ENCODE measurements at places on chromosomes 3 and 15.

DNA sequence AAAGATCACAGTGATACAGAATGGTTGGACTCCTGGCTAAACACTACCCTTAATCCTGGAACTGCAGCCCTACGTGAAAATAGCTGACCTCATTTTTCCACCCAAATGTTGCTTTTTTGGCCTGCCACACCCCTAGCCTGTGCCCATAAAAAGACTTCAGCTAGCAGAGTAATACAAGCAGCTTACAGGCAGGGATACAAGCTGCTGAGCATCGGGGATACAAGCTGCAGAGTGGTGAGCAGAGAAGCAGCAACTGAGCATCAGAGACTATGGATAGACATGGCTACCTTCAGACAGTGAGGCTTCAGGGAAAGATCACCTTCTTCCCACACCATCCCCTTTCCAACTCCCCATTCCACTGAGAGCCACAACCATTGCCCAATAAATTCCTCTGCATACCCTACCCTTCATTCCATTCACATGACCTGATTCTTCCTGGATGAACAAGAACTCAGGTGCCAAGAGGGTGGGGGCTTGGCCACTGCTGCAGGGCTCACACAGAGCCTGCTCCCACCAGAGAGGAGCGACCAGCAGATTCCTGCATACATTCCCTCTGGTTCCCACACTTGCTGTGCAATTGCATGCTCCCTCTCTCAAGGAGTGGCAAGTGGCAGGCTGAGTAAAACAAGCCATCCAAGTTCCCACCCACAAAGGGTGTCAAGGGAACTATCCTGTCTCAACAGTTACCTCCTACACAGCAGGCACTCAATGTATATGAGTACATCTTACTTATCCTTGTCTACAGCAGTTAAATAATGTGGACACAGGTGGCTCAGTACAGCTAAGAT, 217.5 kb downstream of the ALCAM start:
- DNase-seq: no peak

- DNase-seq: no peak
These were observed 47.8 kb downstream of the GPD1L start for GRCh38 chr3:32154205-32154579.

- DNase-seq: no peak
These were observed 7.4 kb downstream of the SEMA3G start for GRCh38 chr3:52437326-52438103.

- no peak for DNase-seq
These were observed 48.5 kb upstream of the P3H2 start for GRCh38 chr3:190169243-190169642.

DNA sequence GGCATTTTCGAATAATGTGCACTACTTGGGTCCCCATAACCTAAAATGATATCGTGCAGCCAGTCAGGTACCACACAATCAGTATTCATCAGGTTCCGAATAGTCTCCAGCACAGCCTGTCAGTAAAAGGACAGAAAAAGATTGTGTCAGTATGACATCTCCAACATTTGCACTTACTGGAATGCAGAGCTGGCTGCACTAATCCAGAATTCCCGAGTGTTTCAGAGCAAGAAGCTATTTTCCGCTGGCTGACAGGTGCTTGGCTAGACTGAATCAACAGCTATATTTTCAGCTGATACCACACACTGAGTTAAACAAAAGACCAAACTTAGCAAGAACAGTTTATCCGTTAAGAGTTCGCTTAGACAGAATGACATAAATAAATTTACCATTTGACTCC, 68.8 kb downstream of the AQR start:
- DNase-seq: no peak

DNA sequence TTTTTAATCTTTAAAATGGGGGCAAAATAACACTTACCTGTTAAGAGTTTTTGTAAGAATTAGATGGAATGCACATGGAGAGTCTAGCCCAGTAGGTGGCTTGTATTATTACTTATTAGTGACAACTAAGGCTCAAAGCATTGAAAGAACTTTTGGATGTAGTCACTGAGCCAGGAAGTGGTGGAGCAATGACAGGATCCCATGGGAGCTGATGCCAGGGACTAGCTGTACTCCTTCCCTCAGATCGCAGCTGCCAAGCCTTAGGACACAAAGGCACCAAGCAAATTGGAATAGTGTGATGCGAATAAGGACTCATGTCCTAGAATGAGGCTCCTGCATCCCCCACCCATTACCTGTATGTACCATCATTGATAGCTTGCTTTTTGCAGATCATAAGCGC, 370.4 kb upstream of the RGMA start:
- DNase-seq: no peak

- no peak for DNase-seq
These were observed 14.0 kb downstream of the UBE2E1 start for GRCh38 chr3:23819599-23820360.

DNA sequence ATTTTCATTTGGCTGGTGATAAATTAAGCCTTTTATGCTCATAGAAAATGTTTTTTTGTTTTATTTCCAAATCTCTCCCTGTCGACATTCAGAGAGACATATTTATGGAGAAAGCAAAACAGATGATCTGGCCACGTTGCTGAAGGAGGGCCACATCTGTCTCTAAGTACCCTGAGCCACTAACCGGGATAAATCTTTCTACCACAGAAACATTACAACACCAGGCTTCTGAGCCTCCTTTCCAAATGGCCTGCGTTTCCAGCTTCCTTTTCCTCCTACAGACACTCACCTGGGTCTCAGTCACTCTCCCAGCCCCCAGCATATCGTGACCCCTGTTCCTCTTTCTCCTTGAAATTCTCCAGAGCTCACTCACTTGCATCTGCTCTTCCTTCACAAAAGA, 161.0 kb downstream of the ARRDC4 start:
- DNase-seq: no peak

GRCh38 chr3:19885468-19885867, 48.5 kb downstream of the EFHB start:
- peak; percentile 54 for DNase-seq

DNA sequence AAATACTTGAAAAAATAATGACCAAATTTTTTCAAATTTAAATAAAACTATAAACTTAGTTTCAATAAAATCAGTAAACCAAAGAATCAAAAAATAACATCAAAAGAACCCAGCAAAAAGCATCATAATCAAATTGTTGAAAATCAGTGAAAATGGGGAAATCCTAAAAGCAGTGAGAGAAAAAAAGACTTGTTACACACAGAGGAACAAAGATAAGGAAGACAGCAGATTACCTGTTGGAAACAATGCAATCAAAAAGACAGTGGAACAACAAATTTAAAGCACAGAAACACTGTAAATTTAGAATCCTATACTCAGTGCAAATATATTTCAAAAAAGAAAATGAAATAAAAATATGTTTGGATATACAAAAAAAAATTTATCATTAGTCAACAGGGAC, 156.2 kb upstream of the LMCD1 start:
- DNase-seq: no peak

- no peak for DNase-seq
These were observed 219.6 kb downstream of the WDR72 start for GRCh38 chr15:53539878-53540277.

GRCh38 chr15:47908950-47909670, 191.8 kb downstream of the SEMA6D start:
- DNase-seq: no peak

DNA sequence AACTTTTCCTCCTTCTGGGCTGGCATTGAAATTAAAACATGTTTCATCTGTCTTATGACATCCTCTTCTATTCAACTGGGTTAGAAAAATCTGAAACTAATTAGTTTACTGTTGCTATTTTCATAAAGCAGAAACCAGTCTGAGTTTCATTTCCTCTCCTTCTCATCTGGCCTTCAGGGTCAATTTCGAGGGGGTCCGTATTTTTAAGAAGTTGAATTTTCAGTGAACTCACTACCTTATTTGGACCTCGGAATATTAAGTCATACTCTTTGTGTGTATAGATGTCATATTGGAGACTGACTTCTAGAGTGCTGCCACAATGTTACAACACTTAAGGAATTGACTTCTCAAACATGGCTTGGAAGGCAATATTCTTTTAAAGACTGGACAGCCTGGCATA, 485.9 kb downstream of the SQOR start:
- no peak for DNase-seq

DNA sequence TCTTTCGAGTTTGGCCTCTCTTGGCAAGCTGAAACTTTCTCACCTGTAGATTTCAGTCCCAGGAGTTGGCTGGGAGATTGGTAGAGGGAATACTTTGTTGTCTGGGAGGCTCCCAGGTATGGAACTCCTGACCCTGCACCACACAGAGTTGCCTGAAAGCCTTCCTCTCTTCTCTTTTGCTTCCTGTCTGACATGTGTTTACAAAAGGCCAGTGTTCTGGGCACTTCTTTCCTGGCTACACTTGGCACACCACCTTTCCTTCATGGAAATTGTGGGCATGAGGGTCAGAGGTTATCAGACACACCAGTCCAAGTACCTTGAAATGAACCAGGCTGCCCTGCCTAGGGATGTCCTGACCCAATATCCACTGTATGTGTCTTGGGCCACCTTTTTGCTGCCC, 123.7 kb downstream of the ABHD5 start:
- DNase-seq: no peak

GRCh38 chr15:75864213-75865059, 21.2 kb downstream of the UBE2Q2 start:
- no peak for DNase-seq

DNA sequence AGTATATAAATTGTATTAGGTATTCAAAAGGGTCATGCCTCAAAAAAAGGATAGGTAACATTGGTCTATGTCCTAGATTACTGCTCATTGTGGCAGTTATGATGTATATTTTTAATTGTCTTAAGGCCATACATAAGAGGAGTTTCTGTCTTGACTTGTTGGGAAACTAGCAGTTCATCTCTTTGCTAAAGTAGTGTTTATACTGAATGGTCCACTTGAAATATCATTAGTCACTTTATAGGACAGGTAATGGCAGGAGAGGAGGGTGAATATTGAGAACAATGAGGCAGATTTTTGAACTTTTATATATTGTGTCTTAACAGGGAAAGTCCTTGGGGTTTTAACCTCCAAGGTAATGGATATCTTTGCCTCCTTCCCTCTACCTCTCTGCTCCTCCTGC, 58.4 kb downstream of the TP63 start:
- no peak for DNase-seq

GRCh38 chr3:168002786-168003368, 92.8 kb downstream of the GOLIM4 start:
- DNase-seq: no peak

DNA sequence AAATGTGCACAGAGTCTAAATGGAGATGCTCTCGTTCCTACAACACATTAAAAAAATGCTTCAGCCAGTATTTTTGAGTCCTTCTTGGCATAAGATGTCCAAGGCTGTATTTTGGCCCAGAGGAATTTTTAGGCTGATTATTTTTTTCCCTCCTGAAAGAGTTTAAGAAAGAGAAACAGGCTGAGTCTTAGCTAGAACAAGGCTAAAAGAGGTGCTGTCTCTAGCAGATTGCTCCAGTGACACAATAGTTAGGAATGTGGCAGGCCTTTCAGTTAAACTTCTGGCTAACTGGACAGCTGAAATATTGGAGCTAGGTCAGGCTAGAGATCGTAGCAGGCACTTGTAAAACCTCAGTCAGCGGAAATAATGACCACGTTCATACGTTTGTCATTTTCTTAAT, 271.4 kb upstream of the RARB start:
- no peak for DNase-seq

GRCh38 chr3:169722724-169723123, 42.1 kb downstream of the TERC start:
- no peak for DNase-seq

DNA sequence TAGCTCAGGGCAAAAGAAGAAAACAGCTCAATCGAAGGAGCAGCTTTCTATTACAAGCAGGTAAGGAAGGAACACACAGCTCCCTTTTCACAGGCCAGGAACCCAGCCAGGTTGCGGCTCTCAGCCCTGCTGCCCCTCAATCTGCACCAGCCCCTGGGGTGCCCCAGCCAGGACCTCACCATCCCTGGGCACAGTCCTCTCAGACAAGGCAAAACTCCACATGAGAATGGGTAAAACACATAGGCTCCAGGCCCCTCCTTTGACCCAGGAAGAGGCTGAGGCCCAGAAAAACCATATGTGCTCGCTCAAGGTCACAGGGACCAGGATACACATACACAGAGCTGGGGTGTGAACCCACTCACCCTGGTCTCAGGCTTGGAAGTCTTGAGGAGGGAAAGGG, 178.7 kb upstream of the TLE3 start:
- DNase-seq: no peak

DNA sequence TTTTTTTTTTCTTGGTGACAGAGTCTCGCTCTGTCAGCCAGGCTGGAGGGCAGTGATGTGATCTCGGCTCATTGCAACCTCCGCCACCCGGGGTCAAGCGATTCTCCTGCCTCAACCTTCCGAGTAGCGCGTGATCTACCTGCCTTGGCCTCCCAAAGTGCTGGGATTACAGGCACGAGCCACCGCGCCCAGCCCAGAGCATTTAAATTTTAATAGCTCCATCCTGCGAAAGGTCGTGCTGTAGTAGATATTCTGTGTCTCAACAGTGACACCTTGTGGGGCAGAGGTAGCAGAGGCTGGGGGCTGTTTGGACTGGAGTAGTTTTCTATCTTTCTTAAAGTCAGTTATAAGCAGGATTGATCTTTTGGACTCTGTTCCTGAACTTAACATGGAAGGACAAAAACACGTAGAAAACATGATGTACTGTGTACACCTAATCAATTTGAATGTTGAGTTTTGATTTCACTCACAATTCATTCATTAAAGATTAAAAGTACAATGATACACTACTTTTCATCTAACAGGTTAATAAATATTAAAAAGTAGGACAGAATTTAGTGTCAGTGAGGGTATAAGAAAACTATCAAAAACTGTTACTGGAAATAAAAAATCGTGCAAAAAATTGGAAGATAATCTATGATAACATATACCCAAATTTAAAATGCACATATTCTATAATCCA, 11.0 kb upstream of the PDCD6IP start:
- DNase-seq: peak; percentile 74

GRCh38 chr3:6281662-6282061, 579.3 kb upstream of the GRM7 start:
- no peak for DNase-seq

DNA sequence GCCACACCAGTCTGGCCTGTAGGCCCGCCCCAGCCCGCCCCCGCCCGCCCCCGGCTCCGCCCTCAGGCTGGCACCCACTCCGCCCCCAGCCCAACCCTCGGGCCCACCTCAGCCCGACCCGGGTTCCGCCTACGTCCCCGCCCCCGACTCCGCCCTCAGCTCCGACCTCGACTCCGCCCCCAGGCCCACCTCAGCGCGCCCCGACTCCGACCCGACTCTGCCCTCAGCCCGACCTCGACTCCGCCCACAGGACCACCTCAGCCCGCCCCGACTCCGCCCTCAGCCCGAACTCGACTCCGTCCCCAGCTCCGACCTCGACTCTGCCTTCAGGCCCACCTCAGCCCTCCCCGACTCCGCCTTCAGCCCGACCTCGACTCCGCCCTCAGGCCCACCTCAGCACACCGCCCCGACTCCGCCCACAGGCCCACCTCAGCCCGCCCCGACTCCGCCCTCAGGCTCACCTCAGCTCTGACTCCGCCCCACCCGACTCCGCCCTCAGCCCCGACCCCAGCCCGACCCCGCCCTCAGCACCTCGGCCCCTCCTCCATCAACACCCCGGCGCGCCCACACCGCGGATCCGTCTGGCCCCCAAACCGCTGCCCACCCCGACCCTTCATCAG, at the start of gene RAB43:
RAB43 (minus strand) TSS at position 13 of the 620 bp plus-strand sequence. CDS start 315 bp downstream, outside the sequence.
- DNase-seq: peak; percentile 91
